Fibroblast of skin of left biceps (primary cell): ENCODE measurements at places on chromosomes 13 and 19.
A peak's percentile ranks its signal among the peaks of the same experiment; 100 is the strongest.

DNA sequence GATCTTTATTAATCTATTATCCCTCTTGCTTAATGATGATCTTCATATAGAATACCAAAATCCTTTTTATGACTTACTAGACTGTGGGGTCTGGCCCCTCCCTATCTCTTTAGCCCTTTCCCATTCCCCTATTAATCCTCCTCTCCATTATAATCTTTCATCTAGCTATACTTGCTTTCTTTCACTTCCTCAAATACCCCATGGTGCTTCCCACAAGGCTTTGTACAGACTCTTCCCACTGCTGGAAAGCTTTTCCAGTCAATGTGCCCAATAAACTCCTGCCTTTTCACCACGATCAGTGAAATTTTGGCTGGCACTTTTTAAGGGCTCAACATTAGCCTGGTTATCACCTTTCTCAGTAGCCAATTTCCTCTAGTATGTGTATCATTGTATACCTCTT is 3.2 kb upstream of the EBPL start:
- no peak for DNase-seq

- DNase-seq = no peak
Observed at GRCh38 chr13:109989686-109990085, 203.3 kb upstream of the IRS2 start.

- no peak for DNase-seq
Observed at GRCh38 chr19:54062643-54063042, 1.1 kb downstream of the VSTM1 start.

DNA sequence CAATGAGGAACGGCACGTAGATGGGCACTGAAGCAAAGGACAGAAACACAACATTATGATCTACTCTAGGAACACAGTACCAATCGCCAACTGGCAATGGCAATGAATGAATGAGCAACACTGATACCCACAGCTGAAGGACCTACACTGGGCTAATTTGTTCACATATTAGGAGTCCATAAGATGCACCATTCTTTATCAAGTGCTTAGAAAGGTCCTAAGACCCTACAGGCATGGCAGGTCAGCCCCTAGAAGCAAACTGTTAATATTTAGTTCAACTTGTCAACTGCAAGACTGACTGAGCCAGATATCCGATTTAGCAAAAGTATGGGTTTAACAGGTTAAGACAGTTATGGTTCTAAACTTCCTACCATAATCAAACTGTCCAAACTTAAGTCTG is 4.8 kb downstream of the SHISA2 start:
- no peak for DNase-seq

DNA sequence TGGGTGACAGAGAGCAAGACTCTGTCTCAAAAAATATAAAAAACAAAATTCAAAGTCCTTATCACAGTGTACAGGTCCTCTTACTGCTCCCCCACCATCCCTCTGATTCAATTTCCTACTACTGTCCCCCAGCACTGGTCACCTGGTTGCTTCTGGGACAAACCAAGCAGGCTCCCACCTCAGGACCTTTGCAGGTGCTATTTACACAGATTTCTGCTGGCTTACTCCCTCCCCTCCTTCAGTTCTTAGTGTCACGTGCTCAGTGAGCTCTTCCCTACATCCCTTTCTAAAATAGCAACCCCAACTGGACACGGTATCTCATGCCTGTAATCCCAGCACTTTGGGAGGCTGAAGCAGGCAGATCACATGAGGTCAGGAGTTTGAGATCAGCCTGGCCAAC is 6.0 kb downstream of the IRF2BP1 start:
- DNase-seq = no peak

GRCh38 chr19:30784850-30785457 is 412.8 kb downstream of the ZNF536 start:
- no peak for DNase-seq

- no peak for DNase-seq
Observed at GRCh38 chr19:45345506-45345860, 4.9 kb downstream of the KLC3 start.

DNA sequence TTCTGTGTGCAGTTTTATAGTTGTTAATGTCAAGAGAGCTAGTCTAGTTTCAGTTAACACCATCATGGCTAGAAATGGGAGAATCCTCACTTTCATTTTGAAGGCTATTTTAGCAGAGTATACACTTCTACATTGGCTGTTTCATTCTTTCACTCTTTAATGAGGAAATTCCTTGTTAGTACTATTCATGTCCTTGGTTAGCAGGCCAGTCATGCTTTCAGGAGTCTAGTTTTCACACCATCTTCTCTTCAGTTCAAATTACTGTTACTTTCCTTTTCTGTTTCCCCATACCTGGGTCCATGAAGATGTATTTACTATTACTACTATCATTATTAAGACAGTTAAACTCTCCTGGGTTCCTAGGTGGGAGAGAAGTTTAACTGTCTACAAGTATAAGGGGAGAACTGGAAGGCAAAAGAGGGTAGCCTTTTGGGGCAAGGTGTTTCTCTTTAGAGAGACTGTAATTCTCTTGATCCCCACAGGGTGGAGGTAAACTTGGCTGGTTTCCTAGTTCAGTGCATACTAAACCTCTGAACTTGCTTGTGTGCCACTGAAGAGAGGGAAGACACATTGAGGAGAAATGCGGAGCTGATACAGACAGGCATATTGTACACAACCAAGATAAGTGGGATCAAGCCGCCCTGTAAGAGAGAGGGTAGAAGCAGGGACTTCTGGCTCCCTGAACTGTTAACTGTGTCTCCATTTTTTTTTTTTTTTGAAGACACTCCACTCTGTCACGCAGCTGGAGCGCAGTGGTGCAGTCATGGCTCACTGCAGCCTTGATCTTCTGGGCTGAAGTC is 41.3 kb upstream of the IGFL4 start:
- no peak for DNase-seq

GRCh38 chr19:13116282-13117175 is at the start of gene TRMT1:
TSS of gene TRMT1 (minus strand) at chr19:13116740. CDS start at chr19:13116399, 341 bp downstream.
- DNase-seq = peak; percentile 82

DNA sequence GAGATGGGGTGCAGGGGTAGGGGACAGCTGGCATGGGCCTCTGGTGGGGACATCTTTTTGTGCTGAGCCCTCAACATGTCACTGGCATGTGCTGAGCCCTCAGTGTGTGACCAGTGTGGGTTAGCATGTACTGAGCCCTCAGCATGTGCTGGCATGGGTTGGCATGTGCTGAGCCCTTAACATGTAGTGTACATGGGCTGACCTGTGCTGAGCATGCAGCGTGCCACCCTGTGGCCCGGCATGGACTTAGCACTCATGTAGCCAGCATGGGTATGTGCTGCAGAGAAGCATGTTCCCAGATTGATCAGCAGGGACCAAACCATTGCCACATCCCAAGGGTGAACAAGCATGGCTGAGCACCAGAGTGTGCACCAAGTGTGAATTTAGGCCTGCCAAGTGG is 11.5 kb downstream of the HIPK4 start:
- no peak for DNase-seq

DNA sequence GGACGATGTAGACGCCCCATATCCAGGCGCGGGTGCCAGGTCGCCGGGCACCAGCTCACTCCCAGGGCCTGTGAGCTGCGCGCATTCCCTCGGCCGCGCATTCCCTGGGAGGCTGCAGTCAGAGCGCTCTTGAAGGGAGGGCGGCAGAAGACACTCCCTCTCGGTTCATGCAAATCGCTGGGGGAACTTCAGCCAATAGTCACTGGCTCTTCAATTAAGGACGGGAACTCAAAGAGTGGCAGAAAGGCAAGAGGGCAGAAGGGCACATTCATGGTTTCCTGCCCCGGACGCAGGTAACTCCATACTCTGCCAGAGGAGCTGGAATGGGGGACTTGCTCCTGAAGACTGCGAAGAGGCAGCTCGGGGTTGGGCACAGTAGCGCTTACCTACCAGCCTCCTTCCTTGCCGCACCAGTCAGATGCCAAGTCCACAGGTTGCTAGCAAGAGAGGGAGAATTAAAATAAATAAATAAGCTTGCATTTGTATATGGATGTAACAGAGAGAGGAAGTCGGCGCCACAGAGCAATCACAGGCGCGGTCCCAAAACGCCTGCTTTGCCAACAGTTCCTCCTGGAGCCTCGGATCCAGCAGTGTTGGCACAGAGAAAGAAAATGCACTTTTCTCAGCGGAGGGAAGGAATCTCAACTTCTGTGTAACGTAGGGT is 459 bp downstream of the PCDH20 start:
- DNase-seq = no peak

GRCh38 chr13:77016888-77017623 is 9.9 kb downstream of the FBXL3 start:
- DNase-seq = no peak

- DNase-seq = no peak
Observed at GRCh38 chr19:45079911-45080370, 881 bp downstream of the GEMIN7 start.

DNA sequence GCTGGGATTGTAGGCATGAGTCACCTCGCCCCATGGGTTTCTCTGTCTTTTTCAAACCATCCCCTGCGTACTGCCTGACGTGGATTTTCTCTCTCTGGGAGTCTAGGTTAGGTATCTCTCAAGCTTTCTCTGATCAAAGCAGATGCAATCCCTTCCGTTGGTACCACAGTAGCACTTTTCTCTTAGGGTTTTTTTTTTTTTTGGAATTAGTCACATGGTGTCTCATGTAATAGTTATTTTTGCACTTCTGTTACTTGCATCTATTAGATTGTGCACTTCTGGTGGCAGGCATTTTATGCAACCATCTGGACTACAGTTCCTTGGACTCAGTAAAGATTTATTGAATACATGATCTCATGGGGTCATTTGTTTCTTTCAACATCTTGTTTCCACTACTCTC is 72.1 kb downstream of the GPC6 start:
- DNase-seq = peak; percentile 40

DNA sequence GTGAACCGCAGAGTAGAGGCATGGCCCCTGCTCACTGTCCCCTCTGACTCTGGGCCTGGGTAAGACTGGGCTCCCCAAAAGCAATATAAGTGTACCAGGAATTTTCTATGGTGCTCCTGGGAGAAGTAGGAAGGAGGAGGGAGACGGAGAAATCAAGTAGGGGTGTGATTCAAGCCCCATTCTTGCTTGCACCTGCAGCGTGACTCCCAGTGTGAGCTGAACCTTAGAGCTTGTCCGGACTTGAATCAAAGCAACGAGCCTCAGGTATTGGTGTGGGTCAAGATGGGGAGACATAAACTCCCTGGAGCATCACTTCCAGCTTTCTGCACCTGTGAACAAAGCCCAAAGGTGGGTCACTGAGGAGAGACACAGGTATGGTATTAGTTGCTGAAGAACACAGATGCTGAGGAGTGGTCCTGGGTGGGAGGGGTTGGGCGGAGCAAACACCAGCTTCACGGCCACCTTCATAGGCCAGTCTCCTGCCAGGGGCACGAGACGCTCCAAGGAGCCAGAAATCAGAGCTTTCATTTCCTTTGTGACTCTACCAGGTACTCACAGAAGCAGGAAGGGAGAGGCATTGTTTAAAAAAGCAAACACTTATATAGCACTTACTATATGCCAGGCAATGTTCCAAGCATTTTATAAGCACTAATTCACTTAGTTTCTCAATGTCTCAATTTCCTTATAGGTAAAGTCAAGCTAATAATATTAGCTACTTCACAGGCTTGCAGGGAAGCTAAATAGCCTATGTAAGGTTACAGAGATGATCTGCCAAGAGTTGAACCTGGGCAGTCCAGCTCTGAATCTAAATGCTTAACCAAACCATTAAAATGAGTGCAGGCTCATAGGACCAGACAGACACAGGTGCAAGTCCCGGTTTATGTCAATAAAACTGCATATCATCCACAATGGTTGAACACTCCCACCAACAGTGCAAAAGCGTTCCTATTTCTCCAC is 775.3 kb downstream of the UQCRFS1 start:
- DNase-seq = no peak

DNA sequence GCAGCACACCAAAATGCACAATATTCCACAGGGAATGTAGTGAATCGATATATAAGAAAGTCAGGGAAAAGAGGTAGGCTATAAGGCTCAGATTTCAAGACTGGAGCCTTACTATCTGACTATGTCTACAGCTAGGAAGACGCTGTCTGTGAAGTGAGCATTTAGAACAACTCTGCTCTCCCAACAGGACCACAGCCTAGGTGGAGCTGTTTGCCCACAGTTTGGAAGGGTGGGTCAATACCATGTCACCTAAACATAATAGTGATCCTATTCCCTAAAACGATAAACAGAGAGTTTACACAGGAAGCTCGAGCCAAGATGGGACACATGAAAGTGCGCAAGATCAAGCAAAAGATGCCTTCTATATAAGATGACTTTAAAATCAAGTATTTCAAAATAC is 2486.0 kb upstream of the PCDH20 start:
- no peak for DNase-seq

DNA sequence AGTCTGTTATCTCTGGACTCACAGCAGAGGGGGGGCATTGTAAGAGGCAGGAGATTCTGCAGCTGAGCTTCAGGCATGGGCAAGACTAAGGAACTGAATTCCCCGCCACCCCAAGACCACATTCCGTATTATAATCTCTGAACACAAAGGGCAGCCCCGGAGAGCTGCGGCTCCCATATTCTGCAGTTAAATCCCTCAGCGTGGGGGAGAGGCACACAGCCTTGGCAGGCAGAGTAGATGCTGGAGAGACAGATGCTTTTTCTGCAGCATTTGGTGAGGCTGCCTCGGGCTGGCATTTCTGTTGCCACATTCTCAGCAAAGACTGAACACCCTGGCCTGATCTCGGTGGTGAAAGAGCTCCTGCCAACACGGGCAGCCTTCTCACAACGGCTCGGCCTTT is 12.9 kb downstream of the CHAF1A start:
- DNase-seq = no peak

- no peak for DNase-seq
Observed at GRCh38 chr19:19552798-19553197, 14.7 kb downstream of the CILP2 start.

GRCh38 chr19:57947088-57947418 is 453 bp downstream of the ZNF256 start:
- no peak for DNase-seq

DNA sequence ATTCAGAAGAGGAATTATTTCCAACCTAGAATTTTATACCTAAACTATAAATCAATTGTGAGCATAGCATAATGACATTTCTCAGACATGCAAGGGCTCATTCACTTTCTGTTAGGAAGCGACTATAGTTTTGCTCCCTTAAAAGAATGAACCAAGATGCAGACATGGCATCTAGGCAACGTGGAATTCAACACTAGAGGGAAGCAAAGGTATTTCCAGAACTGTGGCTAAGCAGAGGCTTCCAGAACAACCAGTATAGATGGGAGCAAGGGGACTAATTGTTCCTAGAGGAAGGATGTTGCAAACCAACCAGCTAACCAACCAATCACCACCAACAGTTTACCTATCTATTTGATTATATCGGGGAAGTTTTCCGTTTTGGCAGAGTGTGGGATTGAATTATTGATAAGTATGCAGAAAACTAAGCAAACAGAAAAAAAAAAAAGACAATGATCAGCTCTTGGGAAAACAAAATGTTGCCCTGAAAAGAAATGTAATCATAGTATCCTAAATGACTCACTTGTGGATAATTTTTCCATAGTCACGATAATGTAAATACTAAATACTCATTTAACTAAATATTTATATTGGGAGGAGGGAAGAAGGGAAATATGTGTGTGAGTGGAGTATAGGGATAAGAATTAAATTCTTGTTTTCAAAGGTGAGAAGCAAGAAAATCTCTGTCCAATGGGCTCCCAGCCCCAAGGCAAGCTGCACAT is 21.1 kb downstream of the ARL11 start:
- DNase-seq = no peak
